ENCODE measurements at places on chromosomes 5 and 9.

DNA sequence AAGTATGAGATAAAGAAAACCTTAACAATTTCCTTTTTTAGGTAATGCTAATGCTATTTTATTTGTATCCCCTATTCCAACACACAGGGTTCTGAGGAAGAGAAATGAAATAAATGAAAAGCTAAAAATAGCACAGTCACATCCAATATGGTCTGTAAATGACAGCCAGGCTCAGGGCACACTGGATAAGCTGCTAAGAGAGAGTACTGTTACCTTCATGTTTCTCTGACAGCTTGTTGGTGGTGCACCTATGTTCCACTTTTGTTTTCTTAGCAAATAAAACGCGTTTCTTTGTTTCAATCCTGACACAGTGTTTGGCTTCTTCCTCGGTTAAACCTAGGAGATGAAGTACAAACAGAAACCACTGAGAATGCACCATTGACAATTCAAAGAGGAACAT lies 41.3 kb downstream of the C6 start:
- no peak for DNase-seq

- DNase-seq = no peak
These were observed 515.9 kb downstream of the RAB3C start for GRCh38 chr5:59098743-59099142.

- DNase-seq = no peak
These were observed 78.3 kb downstream of the DCP2 start for GRCh38 chr5:113054899-113055298.

GRCh38 chr5:59264013-59264412 lies 629.5 kb downstream of the PDE4D start:
- DNase-seq = no peak

GRCh38 chr5:135683189-135683588 lies 104.4 kb upstream of the CXCL14 start:
- DNase-seq = no peak

Measured in activated naive CD8-positive, alpha-beta T cell treated with anti-CD3 and anti-CD28 coated beads, Interleukin-2, amount 50 U/mL, for 24 hours (primary cell).